ENCODE measurements at places on chromosomes 11 and 22. TPM values are rescaled to one million over a fixed set of nuclear protein-coding genes. Genes with fewer than 3 reads are reported as not detected.

Gene FOLR1
- 20.3 TPM for total RNA-seq

Gene MS4A15
- total RNA-seq = not detected

Gene C22orf42
- total RNA-seq = not detected

Gene OR10A2
- not detected for total RNA-seq

Gene MRGPRX3
- not detected for total RNA-seq

Gene DMC1
- 2.9 TPM for total RNA-seq

Gene SLC39A13
- 60.7 TPM for total RNA-seq

Gene STIM1
- 45.3 TPM for total RNA-seq

Gene NUP98
- total RNA-seq = 116 TPM

Gene KRTAP5-2
- total RNA-seq = not detected

Gene KCNJ1
- 120 TPM for total RNA-seq

Gene LMO1
- 0.99 TPM for total RNA-seq

Gene MRGPRF
- 26.7 TPM for total RNA-seq

Gene TRIM44
- 18.5 TPM for total RNA-seq

Gene LRRC74B
- total RNA-seq = not detected

Gene YPEL1
- 20.6 TPM for total RNA-seq

Gene PTH
- total RNA-seq = not detected

Gene SHANK2
- total RNA-seq = 72.7 TPM

Gene RPS13
- 867 TPM for total RNA-seq

Gene ROM1
- 1.6 TPM for total RNA-seq

Gene TOM1
- total RNA-seq = 37.1 TPM

Gene MRGPRX1
- not detected for total RNA-seq

Gene LARGE2
- total RNA-seq = 14.3 TPM

Gene SPTBN2
- total RNA-seq = 99.8 TPM

Gene TCN2
- 39.7 TPM for total RNA-seq

Gene SCARF2
- 40.4 TPM for total RNA-seq

Gene SYT9
- total RNA-seq = 5.1 TPM

Gene SYTL2
- 81.9 TPM for total RNA-seq

Gene ENTHD1
- not detected for total RNA-seq

Gene IMMP1L
- total RNA-seq = 26.0 TPM

Gene OR5T3
- total RNA-seq = not detected

Gene MMP8
- 2.8 TPM for total RNA-seq

Gene OR51E2
- total RNA-seq = 0.23 TPM

Gene PRG2
- total RNA-seq = 2.0 TPM

Gene INPP5J
- 5.0 TPM for total RNA-seq

Gene GP1BB
- 16.9 TPM for total RNA-seq

Gene PICK1
- 32.1 TPM for total RNA-seq

Gene TRPC6
- total RNA-seq = 12.7 TPM

Gene FAM180B
- 0.70 TPM for total RNA-seq

Gene DGCR6
- 6.4 TPM for total RNA-seq

Gene CEP126
- 2.3 TPM for total RNA-seq

Gene OR5AL1
- total RNA-seq = not detected

Gene PRG3
- 1.1 TPM for total RNA-seq

Gene PHLDA2
- 6.2 TPM for total RNA-seq

Gene TOMT
- total RNA-seq = not detected

Gene CCDC116
- total RNA-seq = 0.35 TPM

Gene CARD16
- total RNA-seq = 1.8 TPM

Gene MUC2
- under 0.01 TPM for total RNA-seq

Gene MISFA
- 6.1 TPM for total RNA-seq

Gene ADAMTS15
- 98.2 TPM for total RNA-seq

Gene BAIAP2L2
- 4.5 TPM for total RNA-seq
